ENCODE measurements at places on chromosomes 12 and 14. TPM values are rescaled to one million over a fixed set of nuclear protein-coding genes. Genes with fewer than 3 reads are reported as not detected.

DNA sequence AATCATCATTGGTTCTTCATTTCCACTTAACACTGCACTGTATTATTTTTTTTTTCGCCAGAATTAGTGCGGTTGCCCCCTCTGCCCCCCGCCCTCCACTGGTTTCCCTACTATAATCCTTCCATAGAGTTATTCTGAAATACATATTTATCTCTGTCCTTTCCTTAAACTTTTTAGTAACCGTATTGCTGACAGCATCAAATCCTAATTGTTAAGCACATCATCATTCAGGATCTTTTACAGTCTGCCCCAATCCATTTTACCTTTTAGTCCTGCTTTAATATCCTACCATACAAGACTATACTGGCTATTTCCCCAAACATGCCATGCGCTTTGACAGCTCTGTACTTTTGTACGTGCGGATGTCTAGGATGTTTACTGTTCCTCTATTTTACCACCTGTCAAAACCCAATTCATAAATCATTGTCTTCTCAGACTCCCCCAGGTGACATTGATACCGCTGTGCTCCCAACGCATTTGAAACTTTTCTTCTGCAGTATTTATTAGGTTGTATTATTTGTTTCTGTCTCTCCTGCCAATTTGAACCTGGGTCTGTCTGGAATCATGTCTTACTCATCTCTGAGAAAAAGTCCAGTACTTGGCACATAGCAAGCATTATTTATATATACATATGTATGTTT lies 1.0 kb downstream of the FGFR1OP2 start:
- DNase-seq: no peak

DNA sequence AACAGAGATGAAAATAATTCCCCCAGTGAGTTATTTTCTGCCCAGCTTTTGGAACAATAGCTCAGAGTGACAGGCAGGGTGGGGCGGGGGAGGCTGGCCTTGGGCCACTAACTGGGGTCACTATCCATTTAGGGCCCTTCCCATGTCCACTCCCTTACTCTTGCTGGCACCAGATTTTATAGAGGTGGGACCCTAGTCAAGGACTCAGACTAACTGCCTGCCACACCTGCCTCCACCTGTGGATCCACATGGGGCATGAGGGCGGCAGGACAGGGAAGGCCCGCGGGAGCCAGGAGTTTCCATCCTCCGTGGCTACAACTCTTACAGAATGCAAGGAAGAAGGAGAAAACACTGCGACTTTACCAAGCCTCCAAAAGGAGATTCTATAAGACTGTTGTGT lies 10.1 kb downstream of the VDR start:
- no peak for DNase-seq

GRCh38 chr12:119375883-119376190 lies 41.3 kb downstream of the CCDC60 start:
- peak; percentile 22 for DNase-seq

DNA sequence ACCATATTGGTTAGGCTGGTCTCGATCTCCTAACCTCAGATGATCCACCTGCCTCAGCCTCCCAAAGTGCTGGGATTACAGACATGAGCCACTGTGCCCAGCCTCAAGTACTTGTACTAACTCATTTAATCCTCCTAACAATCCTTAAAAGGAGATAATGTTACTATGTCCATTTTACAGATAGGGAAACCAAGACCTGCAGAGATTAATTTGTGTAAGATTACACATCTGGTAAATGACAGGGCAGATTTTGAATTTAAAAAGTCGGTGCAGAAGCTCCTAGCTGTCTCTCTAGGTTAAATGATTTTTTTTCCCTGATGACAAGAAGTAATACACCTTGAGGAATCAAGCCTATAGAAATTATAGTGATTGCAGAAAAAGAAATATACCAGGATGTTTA lies 13.7 kb upstream of the HECTD1 start:
- DNase-seq: no peak

DNA sequence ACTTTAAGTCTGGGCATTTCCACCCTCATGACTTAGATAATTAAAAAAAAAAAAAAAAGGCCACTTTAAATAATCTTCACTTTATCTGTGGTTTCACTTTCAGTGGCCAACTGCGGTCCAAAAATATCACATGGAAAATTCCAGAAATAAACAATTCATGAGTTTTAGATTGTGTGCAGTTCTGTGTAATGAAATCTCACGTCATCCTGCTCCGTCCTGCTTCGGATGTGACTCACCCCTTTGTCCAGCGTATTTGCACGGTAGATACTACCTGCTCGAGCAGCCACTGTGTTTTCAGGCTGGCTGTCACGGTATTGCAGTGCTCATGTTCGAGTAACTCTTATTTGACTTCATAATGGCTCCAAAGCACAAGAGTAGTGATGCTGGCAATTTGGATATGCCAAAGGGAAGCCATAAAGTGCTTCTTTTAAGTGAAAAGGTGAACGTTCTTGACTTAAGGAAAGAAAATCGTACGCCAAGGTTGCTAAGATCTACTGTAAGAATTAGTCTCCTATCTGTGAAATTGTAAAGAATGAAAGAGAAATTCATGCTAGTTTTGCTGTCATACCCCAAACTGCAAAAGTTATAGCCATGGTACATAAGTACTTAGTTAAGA lies 2.4 kb downstream of the E2F7 start:
- peak; percentile 37 for DNase-seq

GRCh38 chr12:117035287-117035686 lies 63.9 kb downstream of the TESC start:
- DNase-seq: no peak

DNA sequence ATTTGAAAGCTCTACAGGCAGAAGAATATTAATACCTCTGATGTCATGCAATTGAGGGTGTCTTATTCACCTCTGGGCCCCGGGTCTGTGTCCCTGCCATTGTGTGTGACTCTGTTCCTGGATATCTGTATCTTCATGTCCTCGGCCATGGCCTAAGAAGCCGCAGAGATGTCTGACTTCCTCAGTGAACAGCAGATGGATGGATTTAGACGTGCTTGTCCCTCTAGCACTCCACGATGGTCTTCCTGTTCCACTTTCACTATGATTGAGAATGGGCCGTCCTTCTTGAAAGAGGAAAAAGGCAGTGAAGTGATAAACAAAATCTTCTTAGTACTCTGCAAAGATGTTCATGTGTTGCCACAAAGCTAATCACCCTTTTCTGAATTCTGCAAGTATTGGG lies 217.4 kb downstream of the SLC41A2 start:
- no peak for DNase-seq

DNA sequence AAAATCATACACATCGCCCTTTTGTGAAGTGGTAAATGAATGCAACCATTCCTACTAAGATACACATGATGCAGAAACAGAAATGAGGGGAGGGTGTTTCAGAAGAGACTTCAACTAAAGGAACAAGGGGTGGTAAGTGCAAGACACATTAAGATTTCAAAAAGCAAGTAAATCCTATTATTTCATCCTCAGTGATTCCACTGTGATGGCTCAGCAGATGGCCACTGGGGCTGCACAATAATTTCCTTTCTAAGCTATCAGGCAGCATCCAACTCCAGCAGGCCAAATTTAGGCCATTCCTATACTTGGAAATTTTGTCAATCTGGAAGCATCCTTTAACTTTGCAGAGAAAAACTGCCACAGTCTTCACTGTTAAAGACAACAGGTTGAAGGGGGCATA lies 272.4 kb downstream of the NELL2 start:
- DNase-seq: no peak

DNA sequence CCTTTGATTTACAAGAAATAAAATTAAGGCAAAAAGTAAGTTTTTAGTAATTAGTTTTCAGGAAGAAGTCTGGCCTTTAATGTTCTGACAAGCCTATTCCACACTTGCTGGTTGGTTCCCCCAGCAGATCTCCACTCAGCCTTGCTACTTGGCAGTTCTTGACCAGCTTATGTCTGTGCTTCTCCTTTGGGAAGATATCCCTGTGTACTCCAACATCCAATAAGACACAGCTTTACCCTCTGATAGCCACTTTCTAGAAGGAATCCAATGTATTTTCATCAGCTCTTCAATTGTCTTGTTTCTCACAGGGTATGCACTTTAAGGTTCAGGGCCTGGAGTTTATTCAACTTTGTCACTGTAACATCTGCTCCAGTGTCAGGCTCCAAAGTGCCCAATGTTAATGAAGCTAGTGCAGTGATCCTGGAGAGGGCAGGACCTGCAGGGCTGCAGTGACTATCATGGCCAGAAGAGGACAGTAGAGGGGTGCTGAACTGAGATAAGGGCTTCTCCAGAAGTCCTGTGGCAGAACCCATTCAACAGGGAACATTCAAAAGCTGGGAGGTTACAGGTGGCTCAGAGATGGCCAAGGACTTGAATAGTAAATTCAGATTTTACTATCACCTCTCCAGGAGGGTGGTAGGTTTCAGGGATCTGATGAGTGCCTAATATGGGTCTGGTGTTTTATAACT lies 22.9 kb downstream of the JKAMP start:
- peak; percentile 32 for DNase-seq

DNA sequence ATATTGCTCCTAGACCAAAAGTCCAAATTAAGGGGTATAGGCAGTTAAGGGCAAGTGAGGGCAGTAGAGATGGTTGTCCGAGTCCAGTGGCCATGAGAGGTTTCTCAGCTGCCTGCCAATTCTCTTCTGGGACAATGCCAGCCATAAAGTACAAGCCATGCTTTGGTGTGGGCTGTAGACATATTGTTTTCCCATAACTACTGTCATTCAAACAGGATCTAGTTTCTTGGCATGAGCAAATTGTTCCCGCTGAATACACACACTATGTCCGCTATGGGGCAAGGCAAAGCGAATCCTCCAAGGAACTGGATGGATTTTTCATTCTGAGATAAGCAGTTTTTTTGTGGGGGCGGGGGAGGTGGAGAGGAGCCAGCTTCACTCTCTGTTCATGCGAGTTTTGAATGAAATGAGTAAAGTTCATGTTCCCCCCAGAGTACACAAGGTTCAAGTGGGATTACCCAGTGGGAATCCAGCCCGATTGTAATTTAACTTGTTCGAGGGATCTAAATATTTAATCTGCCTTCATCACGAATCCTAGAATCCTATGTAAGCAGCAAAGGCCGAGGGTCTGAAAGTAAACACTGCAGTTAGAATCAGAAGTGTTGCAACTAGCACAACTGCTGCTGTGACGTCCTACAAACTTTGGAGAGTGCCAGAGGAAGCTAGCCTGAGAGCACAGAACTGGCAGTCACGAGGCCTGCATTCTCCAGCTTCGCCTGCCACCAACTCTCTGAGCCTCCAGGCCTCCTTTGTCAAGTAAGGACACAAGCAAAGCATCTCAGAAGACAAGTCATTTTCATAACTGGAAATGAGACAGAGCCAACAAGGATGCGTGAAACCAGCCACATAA lies 137.0 kb downstream of the CRADD start:
- DNase-seq: peak; percentile 86

DNA sequence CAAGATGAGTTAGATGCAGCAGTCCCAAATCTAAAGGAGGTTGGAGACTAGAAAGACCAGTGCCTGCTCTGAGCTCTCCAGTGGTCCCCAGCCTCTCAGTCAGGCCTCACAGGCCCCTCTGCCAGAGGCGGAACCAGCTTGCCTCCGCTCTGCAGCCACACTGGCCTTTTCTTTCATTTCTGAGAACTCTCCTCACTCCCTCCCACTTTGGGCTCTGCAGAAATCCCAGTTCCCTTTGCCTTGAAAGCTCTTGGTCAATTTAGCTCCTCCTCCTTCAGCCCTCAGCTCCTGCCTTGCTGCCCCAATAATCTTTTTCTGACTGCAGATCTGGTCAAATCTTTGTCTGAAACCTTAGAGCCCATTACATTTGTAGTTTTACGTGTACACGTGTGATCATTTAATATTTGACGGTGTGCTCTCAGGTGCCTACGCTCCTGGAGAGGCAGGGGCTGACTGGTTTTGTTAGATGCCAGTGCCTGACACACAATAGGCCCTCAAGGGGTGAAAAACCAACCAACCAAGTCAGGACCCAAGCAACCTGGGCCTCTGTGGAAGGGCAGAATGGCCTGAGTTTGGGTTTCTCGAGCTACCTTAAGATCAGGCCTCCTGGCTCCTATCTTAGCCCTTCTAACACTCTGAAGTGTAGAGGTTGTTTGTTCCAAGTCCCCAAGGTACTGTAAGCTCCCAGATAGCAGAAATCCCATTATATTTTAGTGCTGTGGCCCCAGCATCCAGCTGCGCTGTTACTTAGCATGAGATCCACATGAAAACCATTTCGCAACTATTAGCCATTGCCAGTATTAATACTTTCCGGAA lies 1.1 kb upstream of the NUDT4 start:
- peak; percentile 34 for DNase-seq

- no peak for DNase-seq
Observed at GRCh38 chr12:99695050-99695449, 47.5 kb downstream of the GARIN6 start.

GRCh38 chr14:34059925-34060650 lies 109.2 kb upstream of the EGLN3 start:
- DNase-seq: peak; percentile 75

- peak; percentile 17 for DNase-seq
Observed at GRCh38 chr14:75578786-75579337, 442 bp downstream of the FLVCR2 start.

DNA sequence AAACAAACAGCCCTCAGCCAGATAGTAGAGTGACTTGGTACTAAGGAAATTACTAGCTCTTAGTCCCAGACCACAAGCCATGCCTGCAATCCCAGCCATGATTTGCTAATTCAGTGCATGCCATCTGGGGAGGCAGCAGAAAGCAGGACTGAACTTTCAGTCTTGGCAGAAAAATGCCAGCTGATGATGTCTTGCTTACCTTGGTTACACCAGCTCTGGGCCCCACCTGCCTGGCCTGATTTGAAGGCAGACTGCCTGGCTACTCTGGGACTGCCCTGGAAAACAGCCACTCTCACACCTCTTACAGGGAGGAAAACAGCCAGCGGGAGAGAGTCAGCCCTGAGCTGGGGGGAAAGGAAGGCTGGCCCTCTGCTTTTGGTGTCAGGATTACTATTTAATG lies 4.6 kb upstream of the UNC119B start:
- DNase-seq: no peak

DNA sequence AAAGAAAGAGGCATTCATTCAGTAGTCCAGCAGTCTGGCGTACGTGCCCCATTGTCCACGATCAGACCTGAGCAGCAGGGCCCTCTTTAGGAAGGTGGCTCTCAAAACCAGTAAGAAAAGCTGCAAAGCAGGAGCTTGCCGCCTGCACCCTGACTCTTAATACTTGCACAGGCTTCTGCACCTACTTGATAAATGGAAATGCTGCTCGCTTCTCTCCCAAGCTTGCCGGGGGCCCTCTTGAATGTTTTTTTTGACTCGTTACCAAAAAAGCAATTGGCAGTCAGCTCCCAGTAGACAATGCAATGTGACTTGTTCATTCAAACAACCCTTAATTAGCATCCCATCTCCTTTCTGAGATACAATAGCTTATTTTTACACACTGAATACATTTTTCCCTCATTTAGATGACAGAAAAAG lies 27.2 kb upstream of the PTPRB start:
- no peak for DNase-seq

DNA sequence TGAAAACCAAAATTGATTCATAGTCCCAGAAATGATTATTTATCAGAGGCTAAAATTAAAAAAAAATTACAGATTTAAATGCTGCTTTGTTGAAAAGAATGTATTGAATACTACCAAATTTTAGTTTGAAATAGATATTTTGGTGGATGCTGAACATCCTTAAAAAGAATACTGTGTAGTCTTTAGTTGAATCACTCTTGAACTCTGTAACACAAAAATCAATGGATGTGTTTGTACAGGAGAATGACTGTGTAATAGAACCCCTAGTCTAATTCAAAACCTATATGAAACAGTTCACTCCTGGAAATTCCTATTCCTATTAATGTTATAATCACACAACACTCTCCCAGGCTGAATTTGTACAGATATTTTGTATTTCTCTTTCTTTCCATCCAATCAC lies 1.5 kb upstream of the TSPAN8 start:
- DNase-seq: no peak

- no peak for DNase-seq
Observed at GRCh38 chr12:125159702-125160101, 94.5 kb downstream of the AACS start.

Gene AMDHD1
- 0.39 TPM for polyA plus RNA-seq

Gene SYNE2
- polyA plus RNA-seq: 43.6 TPM

Gene KSR2
- polyA plus RNA-seq: not detected
